IPS DF 19.7 (cell line): ENCODE measurements at places on chromosomes 16 and 17.

GRCh38 chr16:35862242-35862641 lies 2402.8 kb downstream of the TP53TG3F start:
- DNase-seq, result no peak

DNA sequence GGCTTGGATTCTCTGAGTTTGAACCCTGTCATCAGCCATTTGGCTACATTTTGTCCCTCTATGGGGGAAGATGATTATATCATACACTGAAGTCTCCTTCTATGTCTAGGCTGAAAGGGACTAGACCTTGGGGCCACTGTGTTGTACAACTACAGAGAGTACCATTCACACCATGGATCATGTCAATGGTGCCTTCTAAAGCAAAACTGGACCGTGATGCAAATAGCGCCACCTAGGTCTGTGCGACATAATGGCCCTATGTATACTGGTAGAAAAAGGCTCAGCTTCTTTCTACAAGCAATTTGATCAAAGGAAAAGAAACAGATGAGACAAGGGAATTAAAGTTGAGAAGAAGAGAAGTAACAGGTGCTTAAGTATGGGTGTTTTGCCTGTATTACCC lies 100.7 kb downstream of the LYRM1 start:
- no peak for DNase-seq

GRCh38 chr16:84486126-84486525 lies 18.3 kb downstream of the MEAK7 start:
- DNase-seq, result no peak

GRCh38 chr16:2529061-2529931 lies 1.9 kb downstream of the CEMP1 start:
- no peak for DNase-seq

DNA sequence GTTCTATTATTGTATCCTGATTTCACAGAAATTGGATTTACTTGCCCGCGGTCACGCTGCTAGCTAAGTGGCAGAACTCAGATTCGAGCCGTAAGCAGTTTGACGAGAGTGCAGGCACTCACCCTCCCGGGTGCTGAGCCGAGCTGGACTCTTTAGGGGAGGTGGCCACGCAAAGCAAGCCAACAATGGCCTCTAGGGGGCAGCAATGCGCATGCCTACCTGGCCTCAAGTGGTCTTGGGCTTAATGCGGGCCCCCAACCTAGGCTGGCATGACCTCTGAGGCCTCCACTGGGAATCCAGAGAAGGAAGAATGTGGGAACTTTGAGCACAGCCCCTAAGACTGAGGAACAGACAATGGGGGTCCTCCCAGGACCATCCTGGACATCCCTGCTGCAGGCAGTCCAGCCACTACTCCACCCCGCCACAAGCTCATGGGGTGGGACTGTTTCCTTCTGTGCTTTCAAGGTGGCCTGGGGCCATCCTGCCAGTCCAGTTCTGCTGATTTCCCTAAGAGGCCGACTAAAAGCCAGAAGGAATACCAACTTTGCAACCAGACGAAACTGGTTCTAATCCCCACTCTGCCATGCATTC lies 276.5 kb downstream of the XYLT1 start:
- peak; percentile 30 for DNase-seq

DNA sequence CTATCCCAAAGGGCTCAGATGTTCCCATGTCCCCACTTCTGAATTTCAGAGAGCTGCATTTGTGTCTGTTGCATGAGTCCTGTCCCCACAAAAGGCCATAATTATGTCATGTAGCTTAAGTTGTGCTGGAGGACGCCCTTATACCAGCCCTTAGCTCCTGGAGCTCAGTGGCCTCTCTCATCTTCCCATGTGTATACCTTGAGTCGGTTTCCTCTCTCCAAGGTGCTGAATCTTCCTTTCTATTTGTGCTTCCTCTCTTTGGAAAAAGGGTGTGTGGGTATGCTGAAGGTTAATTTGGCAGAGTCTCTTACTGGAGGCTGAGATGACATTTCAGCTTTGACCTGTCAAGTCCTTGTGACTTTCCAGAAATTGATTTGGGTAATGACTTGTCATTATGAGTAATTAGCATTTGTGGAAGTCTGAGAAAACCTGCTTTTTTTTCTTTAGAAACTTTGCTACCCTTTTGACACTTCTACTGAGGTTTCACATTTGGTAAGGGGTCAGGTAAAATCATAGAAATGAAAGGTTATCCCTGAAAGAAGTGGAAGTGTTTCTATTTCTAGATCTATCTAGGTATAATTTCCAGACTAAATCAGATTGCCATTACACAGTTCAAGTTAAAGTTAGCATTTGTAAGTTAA lies 185.4 kb downstream of the ABCC12 start:
- peak; percentile 12 for DNase-seq

DNA sequence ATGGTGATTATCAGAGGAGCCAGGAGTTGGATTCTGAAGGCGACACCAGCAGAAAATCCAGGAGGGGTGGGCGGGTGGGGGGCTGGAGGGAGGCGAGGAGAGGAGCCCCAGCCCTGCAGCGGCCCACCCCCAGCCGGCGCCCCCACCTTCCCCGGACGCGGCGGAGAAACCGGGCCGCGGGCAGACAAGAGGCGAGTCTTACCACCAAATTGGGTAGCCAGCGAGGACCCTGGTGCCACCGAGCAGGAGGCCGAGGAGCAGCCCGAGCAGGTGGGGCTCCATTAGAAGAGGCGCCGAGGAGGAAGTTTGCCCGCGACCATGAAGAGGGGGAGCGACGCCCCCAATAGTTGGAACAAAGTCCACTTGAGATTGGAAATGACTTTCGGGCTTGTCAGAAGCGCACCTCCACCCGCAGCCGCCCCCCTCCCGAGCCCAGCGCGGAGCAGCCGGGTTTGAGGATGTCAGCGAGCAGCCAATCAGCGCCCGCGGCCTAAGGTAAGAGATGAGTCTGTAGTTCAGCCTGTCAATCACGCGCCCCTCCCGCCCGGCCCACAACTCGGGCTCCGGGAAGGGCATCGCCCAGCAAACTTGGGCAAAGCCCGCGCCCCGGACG lies at the start of gene WNT3:
Gene WNT3, minus strand, starts transcription at position 377 of the 613 bp plus-strand sequence. Its CDS starts 95 bp downstream, at position 282.
- no peak for DNase-seq

- no peak for DNase-seq
Measured at GRCh38 chr17:73350864-73351263, 39.1 kb upstream of the CDC42EP4 start.

DNA sequence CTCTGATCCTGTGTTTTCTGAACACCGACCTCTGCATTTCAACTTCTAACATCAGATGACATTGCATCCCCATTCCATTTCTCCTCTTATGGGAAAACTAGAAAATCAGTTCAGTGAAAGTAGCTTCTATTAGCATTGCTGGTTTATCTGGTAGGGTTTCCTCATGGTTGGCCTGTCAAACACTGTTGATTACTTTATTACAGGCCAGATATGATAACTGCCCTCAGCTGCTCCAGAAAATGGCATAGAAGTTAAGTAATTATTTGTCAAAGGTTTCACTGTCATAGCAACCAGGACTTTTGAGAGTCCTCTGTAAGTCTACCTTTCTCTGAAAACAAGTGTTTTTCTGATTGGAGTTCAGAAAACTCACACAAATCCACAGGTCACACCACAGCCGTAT lies 3.0 kb downstream of the GFOD2 start:
- DNase-seq, result no peak

DNA sequence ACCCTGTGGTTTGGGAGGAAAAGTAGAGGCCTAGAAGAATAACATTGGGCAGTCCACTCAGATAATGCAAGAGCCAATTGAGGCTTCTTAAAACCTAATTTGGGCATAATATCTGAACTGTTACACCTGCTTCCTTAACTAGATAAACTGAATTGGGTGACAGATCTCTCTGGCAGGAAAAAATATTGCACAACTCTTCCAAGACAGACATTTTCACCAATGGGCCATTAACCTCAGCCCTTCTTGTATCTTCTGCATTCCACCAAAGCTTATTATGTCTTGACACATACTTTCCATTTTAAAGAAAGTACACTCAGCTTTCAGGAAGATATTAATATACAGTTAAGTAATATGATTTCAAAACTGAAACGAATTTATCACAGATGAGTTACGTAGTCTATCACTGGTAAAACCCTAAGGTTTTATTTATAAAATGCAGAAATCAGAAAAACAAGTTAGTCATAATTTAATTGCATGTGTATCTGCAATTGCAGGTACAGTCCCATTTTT lies 79.9 kb upstream of the MON1B start:
- DNase-seq, result no peak

GRCh38 chr17:61574542-61575351 lies 16.3 kb downstream of the NACA2 start:
- DNase-seq, result peak; percentile 50

DNA sequence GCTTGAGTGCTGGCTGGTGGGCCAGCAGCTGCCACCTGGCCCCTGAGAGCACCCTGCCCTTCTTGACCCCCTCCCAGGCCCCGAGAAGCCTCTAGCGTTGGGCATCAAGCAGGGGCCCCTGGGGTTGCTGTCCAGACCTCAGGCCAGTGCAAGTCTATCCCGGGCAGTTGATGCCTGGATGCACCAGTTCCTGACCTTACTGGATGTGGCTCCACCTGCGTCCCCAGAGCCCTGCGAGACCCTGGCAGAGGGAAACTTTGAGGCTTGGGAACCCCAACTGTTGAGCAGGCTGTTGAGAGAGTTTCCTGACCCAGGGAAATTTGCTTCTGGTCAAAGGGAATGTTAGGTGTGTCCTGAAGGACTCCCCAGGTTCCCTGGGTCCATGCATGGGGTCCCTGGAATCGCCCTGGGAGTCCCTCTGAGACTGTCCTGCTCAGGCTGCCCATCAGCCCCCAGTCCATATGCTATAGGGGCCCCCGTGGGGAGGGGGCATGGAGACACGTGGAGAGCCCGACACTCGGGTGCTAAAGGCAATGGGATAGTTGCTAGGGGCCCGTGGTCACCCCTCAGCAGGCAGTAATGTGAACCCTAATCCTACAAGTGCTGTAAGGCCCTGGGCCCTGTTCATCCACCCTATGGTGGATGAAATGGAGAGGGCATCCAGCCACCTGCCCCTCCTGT lies 46.4 kb downstream of the RAB11FIP4 start:
- no peak for DNase-seq

DNA sequence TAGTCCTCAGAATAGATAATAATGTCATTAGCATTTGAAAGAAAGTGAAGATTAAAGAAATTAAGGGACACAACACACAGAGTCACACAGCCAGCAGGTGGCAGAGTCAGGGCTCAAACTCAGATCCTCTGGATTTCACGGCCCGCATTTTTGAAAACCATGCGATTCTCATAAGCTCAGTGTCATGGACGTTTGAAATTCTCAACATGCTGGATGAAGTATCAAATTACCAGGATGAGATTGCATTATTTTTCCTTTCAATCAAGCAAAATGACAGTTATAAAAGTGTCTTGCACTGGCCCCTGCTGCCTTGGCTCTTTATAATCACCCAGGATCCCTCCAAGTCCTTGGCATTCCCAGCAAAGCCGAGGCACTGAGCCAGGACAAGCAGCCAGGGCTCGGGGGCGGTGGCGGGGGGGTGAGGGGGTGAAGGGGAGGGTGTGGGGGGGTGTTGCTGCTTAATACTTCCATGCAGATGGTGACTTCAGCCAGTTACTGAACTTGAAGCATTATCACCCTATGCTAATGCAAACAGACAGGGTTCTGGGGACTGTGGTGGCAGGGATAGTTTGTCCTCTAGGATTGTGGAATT lies 6.6 kb upstream of the BMERB1 start:
- no peak for DNase-seq

DNA sequence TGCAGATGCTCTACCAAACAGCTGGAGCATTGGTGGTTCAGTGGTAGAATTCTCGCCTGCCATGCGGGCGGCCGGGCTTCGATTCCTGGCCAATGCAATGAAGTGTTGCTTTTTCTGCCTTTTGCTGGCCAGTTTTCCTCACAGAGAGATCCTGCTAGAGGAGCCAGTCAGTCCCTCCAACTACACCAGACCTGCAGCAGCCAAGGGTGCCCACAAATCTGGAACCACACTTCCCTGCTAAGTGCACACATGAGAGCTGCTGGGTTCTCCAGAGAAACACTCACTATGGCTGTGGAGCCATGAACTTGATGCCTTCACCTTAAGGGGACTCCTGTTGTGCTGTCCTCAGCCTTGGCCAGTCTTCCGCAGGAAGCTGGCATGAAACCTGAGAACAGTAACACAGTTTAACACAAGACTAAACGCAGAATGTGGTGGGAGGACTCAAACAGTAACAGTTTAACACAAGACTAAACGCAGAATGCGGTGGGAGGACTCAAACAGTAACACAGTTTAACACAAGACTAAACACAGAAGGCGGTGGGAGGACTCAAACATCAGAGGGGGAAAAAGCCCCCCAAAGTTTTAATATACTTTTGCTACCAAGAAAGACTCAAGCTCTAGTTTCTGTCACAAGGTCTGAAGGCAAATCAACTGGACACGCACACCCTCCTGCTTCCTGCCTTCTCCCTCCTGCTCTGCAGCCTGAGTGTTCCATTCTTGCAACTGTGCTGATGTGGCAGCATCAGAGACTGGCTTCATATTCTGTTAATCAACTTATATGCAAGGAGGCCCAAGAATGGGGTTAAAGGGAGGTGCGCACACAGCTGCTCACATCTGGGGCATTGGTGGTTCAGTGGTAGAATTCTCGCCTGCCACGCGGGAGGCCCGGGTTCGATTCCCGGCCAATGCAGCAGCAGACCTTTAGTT lies 12.0 kb downstream of the VAC14 start:
- no peak for DNase-seq

DNA sequence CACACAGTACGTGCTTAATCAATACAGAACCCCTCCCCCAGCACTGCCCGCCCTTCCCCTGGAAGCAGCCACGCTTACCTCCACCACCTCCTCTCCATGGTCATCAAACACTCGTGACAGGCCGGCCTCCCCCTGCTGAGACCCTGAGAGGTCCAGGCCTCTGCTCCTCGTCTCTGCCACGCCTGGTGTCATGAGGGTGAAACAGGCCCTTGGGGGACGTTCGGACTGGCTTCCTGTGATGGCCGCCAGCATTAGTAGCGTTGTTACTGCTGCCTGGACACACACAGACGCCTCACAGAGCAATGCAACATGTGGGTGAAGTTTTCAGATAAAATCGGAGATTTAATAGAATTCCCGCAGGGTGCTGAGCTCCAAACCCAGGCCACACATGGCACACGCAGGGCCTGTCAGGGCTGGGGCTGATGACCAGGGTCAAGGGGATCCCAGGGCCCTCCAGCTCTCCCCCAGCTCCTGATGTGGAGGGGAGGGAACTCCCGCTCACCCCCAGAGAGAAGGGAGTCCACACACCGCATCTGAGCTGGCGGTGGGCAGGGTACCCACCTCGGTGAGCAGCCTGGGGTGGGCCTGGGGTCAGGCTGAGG lies 15.9 kb upstream of the SLC38A10 start:
- DNase-seq, result no peak

DNA sequence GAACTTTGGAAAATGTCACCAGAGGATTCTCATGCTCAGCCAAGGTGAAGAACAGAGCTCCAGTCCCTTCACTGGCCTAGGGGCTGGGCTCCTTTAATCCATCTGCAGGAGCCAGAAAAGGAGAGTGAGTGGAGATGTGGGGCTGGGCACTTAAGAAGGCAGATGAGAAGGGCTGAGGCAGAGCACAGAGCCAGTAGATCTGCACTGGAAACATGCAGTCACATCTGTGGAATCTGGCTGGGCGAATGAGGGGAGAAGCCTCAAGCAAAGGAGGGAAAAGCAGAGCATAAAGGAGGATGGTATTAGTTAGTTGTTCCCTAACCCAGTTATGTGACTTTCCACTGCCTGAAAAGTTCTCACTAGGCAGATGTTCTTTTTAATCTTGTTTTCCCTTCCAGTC lies 50.4 kb upstream of the BCAR1 start:
- DNase-seq, result no peak

- no peak for DNase-seq
Measured at GRCh38 chr17:78806451-78806850, 24.4 kb upstream of the CYTH1 start.
